ENCODE measurements at places on chromosomes 12 and 14.

DNA sequence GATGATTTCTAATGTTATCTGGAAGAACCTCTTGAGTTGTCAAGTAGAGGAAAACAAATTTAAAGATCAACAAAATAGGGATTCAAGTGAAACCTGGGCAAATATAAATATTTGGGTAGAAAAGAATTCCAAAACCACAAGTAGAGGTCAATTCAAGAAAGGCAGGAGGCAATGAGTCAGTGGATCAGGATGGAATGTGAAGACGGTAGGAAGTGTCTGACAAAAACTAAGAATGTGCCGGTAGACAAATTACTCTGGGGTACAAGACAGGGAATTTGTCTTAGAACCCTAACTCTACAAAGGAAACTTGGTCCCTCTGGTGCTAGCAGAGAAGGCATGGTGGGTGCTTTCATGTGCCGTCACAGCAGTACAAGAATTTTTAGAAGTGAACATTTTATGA lies 13.6 kb downstream of the ABCD2 start:
- DNase-seq, result no peak

DNA sequence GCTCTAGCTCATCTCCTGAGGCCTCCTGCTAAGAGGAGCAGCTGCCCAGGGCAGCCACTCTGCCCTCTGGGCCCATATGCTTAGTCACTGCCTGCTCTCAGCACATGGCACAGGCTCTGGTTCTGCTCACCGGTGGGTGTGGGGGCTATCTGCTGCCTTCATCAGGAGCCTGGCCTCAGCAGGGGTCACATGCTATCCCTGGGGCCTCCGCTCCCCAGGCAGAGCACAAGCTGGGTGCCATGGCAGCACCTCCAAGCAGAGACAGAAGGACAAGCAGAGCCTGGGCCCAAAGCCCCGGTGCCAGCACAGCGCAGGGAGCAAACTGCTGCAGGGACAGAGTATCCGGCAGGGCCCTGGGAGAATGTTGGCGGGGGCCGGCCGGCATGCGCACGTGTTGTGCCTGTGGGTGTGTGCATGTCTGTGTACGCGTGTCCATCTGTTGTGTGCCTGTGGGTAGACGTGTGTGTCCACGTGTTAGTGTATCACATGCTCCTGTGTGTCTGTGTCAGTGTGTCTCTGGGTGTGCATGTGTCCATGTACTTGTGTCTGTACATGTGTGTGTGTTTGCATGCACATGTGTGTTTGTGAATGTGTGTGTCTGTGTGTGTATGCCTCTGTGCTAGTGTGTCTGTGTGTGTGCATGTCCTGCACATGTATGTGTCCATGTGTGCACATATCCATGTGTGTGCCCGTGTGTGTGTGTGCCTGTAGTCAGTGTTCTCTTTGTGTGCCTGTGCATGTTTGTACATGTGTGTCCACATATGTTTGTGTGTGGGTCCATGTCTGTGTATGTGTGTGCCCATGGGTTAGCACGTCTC lies 326.9 kb downstream of the TMEM121 start:
- DNase-seq, result no peak

GRCh38 chr12:49292729-49293055 lies 2.3 kb upstream of the PRPH start:
- no peak for DNase-seq

DNA sequence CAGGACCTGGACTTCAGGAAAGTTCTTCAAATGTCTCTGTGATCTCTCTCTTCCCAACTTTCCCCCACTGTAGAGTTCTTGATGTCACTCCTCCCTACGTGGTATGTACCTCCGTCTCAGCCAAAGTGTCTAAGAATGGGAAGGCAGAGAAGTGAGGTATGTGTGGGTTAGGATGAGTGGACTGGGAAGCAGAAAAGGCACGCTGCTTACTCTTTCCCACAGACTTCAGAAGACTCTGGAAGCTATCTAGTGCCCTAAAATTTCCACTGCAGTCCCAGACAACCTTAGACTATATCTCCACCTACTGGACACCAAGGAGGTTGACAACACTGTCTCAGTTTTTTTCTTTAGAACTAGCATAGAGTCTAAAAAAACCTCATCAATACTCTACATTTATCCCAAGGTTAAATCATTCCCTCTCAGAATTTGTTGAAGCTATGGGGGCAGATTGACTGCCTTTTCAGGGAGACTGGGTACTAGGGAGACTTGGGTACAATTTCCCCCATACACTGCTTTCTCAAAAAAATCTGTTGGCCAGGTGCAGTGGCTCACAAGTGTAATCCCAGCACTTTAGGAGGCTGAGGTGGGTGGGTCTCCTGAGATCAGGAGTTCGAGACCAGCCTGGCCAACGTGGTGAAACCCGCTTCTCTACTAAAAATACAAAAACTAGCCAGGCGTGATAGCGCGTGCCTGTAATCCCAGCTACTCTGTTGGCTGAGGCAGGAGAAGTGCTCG lies 20.6 kb upstream of the ITGA5 start:
- DNase-seq, result no peak

GRCh38 chr14:36976571-36977023 lies 195.8 kb downstream of the SLC25A21 start:
- DNase-seq, result no peak

Data from activated CD8-positive, alpha-beta memory T cell treated with anti-CD3 and anti-CD28 coated beads for 1 hour (primary cell).